Naive thymus-derived CD4-positive, alpha-beta T cell (primary cell): ENCODE measurements at places on chromosomes 2 and 18. TPM values are rescaled to one million over a fixed set of nuclear protein-coding genes. Genes with fewer than 3 reads are reported as not detected.

DNA sequence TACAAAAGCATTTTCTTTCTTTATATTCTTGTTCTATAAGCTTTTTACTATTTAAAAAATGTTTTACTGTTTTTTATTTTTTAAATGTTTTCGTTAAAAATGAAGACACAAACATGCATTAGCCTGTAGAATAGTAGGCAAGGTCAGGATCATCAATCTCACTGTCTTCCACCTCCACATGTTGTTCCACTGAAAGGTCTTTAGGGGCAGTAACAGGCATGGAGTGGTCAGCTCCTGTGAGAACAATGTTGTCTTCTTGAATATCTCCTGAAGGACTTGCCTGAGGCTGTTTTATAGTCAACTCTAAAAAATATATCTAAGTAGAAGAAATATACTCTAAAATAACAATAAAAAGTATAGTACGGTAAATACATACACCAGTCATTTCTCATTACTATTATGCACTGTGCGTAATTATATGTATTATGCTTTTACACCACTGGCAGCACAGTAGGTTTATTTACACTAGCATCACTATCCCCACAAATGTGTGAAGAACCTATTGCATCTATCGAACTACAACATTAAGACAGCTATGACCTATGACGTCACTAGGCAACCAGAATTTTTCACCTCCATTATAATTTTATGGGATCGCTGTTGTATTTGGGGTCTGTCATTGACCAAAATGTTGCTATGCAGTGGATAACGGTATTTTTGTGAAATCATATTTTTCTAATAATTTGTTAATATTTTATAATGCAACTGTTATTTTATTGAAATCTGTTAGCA lies 764.3 kb downstream of the METTL4 start:
- H3K36me3 ChIP-seq, result no peaks in the 10 kb centered on the region
- H3K27me3 ChIP-seq, result no peaks in the 10 kb centered on the region
- no peaks in the 10 kb centered on the region for H3K4me1 ChIP-seq
- H3K27ac ChIP-seq, result no peak overlapping the region
- H3K4me3 ChIP-seq, result no peak overlapping the region

GRCh38 chr2:29189052-29189451 lies 73.8 kb downstream of the CLIP4 start:
- no peak for DNase-seq
- no peak overlapping the region for H3K4me3 ChIP-seq
- H3K4me1 ChIP-seq, result peaks cover 4% of the 10 kb centered on the region

Gene MEP1B
- polyA plus RNA-seq, result 0.08 TPM

DNA sequence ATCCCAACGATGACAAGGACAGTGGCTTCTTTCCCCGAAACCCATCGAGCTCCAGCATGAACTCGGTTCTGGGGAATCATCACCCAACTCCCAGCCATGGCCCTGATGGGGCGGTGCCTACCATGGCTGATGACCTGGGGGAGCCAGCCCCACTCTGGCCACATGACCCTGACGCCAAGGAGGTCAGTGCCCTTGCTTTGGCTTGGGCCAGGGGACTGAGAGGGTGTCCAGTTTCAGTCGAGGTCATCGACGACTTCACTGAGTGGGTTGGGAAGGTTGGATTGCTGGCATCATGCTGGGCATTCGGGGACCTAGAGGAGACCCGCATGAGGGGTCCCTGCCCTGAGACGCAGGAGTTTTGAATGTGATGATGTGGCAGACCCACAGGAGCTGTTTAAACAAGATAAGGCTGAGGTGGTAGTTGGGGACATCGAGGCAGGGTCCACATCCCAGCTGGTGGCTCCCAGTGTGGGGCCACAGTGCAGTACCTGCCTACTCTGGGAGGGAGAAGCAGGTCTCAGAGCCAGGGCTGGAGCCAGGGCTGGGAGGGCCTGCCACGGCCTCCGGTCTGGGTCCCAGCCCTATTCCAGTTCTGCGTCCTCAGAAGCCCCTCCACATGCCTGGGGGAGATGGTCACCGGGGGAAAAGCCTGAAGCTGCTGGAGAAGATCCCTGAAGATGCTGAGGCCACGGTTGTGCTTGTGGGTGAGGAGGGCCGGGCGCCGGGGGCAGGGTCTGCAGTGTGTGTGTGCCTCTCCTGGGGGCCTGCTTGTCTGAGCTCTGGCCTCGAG lies 6.0 kb downstream of the SLC4A3 start:
- H3K36me3 ChIP-seq, result no peaks in the 10 kb centered on the region
- no peaks in the 10 kb centered on the region for H3K4me1 ChIP-seq
- no peak overlapping the region for H3K4me3 ChIP-seq
- DNase-seq, result no peak
- H3K27ac ChIP-seq, result no peak overlapping the region
- H3K27me3 ChIP-seq, result no peaks in the 10 kb centered on the region

DNA sequence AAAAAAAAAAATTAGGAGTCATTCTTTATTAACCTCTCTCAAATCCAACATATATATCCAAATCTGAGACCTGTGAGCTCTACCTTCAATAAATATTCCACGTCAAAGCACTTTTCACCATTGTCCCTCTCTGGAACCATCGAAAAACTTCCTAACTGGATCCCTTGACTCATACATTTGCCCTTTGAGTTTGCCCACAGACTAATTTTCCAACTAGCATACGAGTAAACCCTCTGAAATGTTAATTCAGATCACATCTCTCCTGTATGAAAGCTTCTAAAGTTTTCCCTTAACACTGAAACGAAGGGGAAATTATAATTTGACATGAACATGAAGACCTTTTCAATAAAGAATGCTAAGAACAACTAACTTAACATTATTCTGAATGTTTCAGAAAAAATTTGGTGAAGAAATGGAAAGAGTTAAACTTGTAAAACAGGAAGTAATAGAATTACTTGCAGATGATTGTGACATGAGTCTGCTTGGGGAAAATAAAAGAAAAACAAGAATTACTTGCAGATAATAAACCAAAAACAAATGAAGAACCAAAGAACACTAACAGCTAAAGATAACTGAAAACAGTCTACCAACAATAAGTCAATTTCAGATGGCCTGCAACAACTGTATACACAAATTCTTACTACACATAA lies 110.6 kb downstream of the C2orf74 start:
- H3K4me1 ChIP-seq, result no peaks in the 10 kb centered on the region
- H3K27me3 ChIP-seq, result no peaks in the 10 kb centered on the region
- H3K27ac ChIP-seq, result no peak overlapping the region
- peaks cover 1% of the 10 kb centered on the region for H3K36me3 ChIP-seq

Gene MAPRE2
- 82.6 TPM for polyA plus RNA-seq

DNA sequence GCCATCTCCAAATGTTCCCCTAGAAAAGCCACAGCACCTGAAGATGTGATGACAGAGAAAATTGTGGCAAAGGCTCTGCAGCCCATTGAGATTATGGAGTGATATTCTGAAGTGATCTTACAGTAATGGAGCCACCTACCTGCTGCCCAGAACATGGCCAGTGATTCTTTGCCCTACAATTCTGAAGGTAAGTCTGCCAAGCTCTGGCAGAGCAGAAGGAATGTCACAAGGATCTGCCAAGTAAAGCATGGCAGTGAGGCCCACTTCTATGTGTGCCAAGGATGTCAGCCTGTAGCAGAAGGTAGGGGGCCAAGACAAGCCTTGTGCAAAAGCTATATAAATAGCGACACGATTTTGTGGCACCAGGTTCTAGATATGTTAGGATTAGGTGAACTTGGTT lies 155.1 kb downstream of the RND3 start:
- no peak overlapping the region for H3K4me3 ChIP-seq
- no peaks in the 10 kb centered on the region for H3K27me3 ChIP-seq
- no peaks in the 10 kb centered on the region for H3K4me1 ChIP-seq
- no peak for DNase-seq

DNA sequence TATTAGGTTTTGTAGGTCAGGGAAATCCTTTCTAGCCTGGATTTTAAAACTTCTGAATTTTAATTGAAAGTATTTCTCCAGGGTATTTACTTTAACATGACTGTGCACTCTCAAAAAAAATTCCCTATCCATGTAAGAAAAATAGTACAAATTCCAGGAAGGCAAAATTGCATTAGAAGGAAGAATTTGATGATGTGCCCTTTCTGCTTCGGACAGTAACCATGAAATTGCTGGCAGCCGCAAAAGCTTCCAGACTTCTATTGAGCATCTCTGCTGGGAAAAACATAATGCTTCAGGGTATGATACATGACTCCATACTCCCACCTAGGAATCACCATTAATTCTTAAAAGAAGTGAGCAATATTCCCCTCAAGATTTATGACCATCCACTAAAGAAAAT lies 17.2 kb upstream of the KLF7 start:
- no peaks in the 10 kb centered on the region for H3K36me3 ChIP-seq
- no peaks in the 10 kb centered on the region for H3K4me1 ChIP-seq
- no peaks in the 10 kb centered on the region for H3K27me3 ChIP-seq
- DNase-seq, result no peak
- H3K4me3 ChIP-seq, result no peak overlapping the region

DNA sequence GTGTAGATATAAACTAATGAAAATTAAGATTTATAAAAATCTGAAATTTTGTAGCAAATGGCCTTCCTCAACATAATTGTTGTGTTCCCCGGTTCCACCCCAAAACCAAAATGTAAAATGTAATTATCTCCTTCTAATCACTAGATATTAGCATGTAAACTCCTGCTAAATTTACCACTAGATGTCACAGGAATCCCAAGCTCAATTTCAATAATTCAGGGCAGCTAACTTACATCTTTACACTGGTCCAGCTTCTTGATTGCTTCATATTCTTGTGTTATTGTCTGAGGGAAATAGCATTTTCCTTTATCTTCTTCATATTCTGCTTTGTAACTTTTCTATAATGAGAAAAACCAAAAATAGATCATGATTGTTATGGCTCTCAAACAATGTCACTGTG lies 42.6 kb downstream of the NEB start:
- H3K4me1 ChIP-seq, result no peaks in the 10 kb centered on the region
- no peak for DNase-seq
- no peaks in the 10 kb centered on the region for H3K36me3 ChIP-seq
- no peaks in the 10 kb centered on the region for H3K27me3 ChIP-seq
- no peak overlapping the region for H3K27ac ChIP-seq

Gene C2orf66
- polyA plus RNA-seq, result not detected

DNA sequence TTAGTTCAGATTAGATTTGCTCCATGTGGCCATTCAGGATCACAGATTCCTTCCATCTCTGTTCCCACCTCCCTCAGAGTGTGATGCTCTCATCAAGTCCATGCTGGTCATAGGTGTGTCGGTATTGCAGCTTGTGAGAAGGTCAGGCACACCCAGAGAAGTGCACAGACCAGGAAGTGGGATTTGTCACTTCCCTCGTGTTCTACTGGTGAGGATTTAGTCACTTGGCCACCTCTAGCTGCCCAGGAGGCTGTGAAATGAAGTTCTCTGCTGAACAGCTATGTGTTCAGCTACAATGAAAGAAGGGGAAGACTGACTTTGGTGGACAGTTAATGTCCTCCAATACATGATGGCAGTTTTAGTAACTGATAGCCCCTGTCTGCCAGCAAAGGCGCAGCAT lies 3.5 kb upstream of the LANCL1 start:
- H3K27ac ChIP-seq, result no peak overlapping the region
- peaks cover 20% of the 10 kb centered on the region for H3K4me1 ChIP-seq
- H3K4me3 ChIP-seq, result no peak overlapping the region
- no peak for DNase-seq
- H3K27me3 ChIP-seq, result no peaks in the 10 kb centered on the region

- DNase-seq, result no peak
- H3K27ac ChIP-seq, result no peak overlapping the region
- no peak overlapping the region for H3K4me3 ChIP-seq
- no peaks in the 10 kb centered on the region for H3K36me3 ChIP-seq
Observed at GRCh38 chr2:10239561-10239967, 63.1 kb upstream of the HPCAL1 start.

GRCh38 chr18:9919564-9920232 lies 5.9 kb downstream of the VAPA start:
- H3K27ac ChIP-seq, result no peak overlapping the region
- H3K36me3 ChIP-seq, result peaks cover 3% of the 10 kb centered on the region
- no peak for DNase-seq
- H3K4me1 ChIP-seq, result peaks cover 74% of the 10 kb centered on the region

DNA sequence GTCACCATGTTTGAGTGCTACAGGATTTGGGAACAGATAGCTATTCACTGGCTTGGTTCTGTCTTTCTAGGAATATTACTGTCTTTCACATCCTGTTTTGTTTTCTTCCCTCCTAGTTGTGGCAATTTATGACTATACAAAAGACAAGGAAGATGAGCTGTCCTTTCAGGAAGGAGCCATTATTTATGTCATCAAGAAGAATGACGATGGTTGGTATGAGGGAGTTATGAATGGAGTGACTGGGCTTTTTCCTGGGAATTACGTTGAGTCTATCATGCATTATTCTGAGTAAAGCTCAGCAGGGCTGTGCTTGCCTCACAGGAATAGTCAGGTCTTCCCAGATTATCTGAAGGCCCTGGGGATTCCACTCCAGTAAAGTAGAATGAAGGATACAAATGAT lies 98.9 kb downstream of the ABI2 start:
- no peaks in the 10 kb centered on the region for H3K4me1 ChIP-seq
- H3K4me3 ChIP-seq, result no peak overlapping the region
- no peaks in the 10 kb centered on the region for H3K27me3 ChIP-seq
- H3K36me3 ChIP-seq, result no peaks in the 10 kb centered on the region

Gene BCL2
- polyA plus RNA-seq, result 32.7 TPM

- no peak for DNase-seq
- no peaks in the 10 kb centered on the region for H3K27me3 ChIP-seq
- H3K4me3 ChIP-seq, result no peak overlapping the region
Observed at GRCh38 chr18:49094979-49095632, 144.3 kb upstream of the SMAD7 start.

- no peak for DNase-seq
- no peaks in the 10 kb centered on the region for H3K4me1 ChIP-seq
- H3K27ac ChIP-seq, result no peak overlapping the region
- H3K36me3 ChIP-seq, result no peaks in the 10 kb centered on the region
- no peaks in the 10 kb centered on the region for H3K27me3 ChIP-seq
Observed at GRCh38 chr2:201909348-201909747, 103.0 kb downstream of the CDK15 start.

DNA sequence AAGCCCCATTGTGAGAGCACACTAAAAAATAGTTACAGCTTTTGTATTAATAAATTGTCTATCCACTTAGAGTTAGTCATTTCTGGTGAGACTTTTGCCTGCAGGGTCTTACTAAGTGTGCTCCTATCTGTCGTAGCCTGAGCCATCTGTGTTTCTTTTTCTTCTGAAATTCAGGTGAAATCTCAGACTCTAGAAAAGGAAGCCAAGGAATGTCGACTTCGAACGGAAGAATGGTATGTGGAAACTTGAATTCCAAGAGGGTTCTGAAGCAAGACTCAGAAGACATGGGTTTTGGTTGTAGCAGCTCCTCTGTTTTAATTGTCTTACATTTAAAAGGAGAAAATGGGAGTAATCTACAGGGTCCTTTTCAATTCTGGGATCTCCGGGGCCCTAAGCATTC lies 70.0 kb upstream of the STON1 start:
- peaks cover 95% of the 10 kb centered on the region for H3K36me3 ChIP-seq
- no peak for DNase-seq
- H3K4me3 ChIP-seq, result no peak overlapping the region
- H3K27ac ChIP-seq, result no peak overlapping the region

Gene CAPN13
- polyA plus RNA-seq, result not detected
